ENCODE measurements at places on chromosomes 3 and 15. TPM values are rescaled to one million over a fixed set of nuclear protein-coding genes. Genes with fewer than 3 reads are reported as not detected.

GRCh38 chr3:175456466-175456865 lies 597.3 kb downstream of the NAALADL2 start:
- H3K36me3 ChIP-seq, result no peaks in the 10 kb centered on the region
- H3K4me3 ChIP-seq, result no peak overlapping the region
- H3K27ac ChIP-seq, result no peak overlapping the region
- no peaks in the 10 kb centered on the region for H3K4me1 ChIP-seq

GRCh38 chr3:100072326-100073048 lies 41.8 kb downstream of the FILIP1L start:
- no peak overlapping the region for H3K4me3 ChIP-seq
- H3K27me3 ChIP-seq, result no peaks in the 10 kb centered on the region
- H3K4me1 ChIP-seq, result peaks cover 5% of the 10 kb centered on the region
- H3K36me3 ChIP-seq, result no peaks in the 10 kb centered on the region

- H3K4me1 ChIP-seq, result no peaks in the 10 kb centered on the region
- no peak overlapping the region for H3K27ac ChIP-seq
- no peak for DNase-seq
- peaks cover 54% of the 10 kb centered on the region for H3K36me3 ChIP-seq
- no peak overlapping the region for H3K4me3 ChIP-seq
Observed at GRCh38 chr3:97871801-97872524, 50.2 kb downstream of the CRYBG3 start.

DNA sequence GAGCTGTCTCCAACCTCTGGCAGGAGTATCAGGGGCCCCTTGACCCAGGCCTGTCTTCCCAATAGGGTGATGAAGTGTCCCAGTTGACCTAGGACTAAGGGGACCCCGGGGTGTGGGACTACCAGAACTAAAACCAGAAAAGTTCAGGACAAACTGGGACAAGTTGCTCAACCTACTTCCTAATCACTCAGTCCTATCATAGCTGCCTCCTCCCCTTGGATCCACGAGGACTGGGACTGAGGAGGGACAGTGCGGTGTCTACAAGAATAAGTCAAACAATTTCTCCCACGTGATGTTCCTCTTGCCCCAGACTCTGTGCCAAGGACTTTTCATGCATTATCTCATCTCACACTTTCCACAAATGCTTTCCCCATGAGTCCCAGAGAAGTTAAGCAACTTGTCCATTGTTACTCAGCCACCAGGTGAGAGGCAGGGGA lies 49.4 kb upstream of the SLCO2A1 start:
- H3K36me3 ChIP-seq, result no peaks in the 10 kb centered on the region
- H3K4me3 ChIP-seq, result no peak overlapping the region
- no peak overlapping the region for H3K27ac ChIP-seq
- no peak for DNase-seq
- no peaks in the 10 kb centered on the region for H3K4me1 ChIP-seq

PDCD10 gene
- total RNA-seq, result 68.8 TPM

DOCK3 gene
- 4.0 TPM for total RNA-seq

Data from tibial nerve (tissue), 4 donors.